Stimulated activated CD4-positive, alpha-beta T cell treated with anti-CD3 and anti-CD28 coated beads, Interleukin-15, amount 100 ng/mL, for 1 hour (primary cell): ENCODE measurements at places on chromosomes 5 and 9.

DNA sequence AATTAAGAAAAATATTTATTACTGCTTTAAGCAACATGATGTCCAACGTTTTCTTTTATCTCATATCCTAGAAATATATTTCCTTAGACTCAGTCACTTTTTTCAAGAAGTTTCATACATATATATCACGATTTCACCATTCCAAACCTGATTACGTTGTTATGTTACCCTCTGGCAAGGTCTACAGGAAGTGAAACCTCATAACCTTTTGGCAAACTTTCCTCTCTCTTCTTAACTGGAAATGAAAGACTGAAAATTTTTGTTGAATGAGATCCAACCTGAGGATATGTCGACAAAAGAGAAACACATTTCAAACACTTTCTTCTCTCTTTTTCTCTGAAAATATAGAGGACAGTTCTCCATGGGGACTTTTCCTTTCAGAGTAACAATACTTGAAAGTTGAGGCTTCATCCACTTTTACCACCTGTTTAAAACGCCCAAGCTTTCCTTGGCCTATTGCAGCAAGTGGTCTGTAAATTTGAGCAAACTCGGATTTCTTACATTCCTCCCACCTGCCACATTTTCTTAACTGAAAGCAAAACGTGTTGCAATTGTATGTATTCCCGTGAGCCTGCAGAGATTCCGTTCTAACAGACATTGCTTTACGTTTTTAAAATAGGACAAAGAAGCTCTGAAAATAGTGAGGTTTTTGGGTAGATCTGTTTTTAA, 298.1 kb downstream of the CETN3 start:
- no peak for DNase-seq

- no peak for DNase-seq
Measured at GRCh38 chr5:115179030-115179393, 9.3 kb upstream of the TRIM36 start.

DNA sequence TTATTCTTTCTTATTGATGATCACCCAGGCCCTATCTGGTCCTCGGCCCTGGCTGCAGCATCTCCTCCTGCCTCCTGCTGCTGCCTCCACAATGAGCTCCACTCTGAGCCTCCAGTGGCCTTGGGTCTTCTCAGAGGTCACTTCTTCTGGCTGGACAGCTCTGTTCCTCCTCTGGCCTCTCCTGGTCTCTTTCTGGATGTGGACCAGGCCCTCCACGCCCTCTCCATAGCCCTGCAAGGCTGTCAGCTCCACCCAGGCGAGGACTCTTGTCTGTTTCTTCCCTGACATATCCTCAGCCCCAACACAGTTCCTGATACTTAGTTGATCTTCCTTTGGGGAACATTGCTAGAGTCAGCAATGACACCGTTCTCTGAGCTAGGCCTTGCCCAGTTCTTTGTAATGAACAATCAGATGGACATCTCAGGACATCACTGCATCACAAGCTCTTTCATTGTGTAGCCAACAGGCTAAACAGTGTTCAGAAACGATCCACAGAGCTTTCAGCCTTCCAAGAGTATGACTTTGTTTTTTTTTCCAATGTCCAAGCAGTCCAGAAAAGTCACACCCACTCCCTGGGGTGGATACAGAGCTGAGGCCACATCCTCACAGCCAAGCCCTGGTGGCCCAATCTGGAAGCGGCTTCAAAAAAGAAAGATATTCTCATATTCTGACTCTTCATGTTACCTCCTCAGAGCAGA, 62.5 kb upstream of the DNAH5 start:
- no peak for DNase-seq

DNA sequence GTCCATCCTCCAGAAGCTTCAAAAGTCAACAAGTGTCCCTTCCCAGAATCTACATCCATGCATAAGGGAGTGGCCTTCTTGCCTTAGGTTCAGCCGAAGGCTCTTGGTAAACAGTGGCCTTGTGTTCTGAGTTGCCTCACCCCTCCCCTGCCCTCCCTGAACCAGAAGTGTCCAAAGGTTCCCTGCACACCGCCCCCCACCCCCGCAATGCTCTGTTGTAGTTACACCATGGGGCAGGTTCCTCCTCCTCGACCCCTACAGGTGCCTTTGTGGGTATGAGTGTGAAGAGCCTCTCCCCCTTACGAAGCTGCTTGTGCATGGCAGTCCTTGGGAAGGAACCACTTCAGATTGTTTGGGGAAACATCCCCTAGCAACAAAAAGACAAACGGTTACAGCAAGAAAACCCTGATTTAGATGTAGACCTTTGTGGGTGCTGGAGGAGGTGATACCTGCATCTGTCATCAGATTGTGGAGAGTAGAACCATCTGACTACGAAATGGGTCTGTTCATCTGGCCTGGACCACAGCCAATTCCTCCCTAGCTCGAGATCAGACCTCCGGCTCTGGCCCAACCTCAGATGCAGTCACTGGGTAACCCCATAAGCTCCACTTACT, 7.1 kb downstream of the SPACA9 start:
- DNase-seq = no peak

DNA sequence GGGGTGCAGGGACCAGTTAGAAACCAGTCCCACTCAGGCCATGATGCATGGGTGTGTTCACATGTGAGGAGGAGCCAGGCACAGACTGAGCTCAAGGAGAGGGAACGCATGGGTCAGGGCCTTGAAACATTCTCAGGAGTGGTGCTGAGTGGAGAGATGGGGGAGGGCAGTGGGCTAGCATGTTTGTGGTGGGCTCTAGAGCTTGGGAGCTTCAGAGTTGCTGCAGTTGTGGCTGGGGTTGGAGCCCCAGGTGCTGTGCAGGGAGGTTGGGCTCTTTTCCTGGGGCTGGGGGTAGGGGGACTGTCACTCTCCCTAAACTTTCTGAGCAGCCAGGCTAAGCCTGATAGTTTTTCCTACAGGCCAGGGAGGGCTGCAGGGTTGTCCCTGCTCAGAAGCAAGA, 95.4 kb downstream of the DAB2IP start:
- DNase-seq = no peak

- DNase-seq = no peak
Measured at GRCh38 chr5:29697785-29698414, 1495.6 kb upstream of the CDH6 start.

- no peak for DNase-seq
Measured at GRCh38 chr9:91144769-91145168, 216.9 kb downstream of the AUH start.

- no peak for DNase-seq
Measured at GRCh38 chr9:11892401-11892800, 800.8 kb upstream of the TYRP1 start.

GRCh38 chr5:178337334-178337741, 104.7 kb upstream of the PHYKPL start:
- DNase-seq = no peak

GRCh38 chr9:123893115-123893514, 36.8 kb downstream of the DENND1A start:
- no peak for DNase-seq

GRCh38 chr9:110050925-110051355, 157.0 kb downstream of the C9orf152 start:
- no peak for DNase-seq

DNA sequence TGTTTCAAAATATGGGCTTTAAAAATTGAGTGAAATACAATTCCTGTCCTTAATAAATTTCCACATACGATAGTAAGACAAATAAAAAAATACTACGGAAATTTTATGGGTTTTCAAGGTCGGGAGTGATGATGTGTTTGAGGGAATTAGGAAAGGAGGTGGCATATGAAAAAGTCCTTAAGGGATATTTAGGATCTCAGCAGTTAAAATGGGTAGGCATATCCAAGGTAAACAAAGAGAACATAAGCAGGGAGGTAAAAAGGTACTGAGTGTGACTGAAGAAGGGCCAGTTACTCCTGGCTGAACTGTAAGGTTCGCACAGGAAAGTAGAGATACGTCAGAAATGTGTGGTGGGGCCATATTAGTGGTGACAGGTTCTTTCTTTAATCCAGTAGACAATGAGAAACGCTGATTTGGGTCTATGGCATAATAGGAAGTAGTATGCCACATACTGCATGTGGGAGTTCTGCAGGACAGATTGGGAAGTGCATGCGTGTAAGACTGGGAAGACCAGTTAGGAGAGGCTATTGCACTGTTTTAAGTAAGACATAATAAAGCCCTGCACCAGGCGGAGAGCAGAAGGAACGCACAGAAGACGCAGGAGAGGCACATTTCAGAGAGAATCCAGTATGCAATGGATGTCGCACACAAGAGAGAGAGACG, 937 bp upstream of the HMGCR start:
- no peak for DNase-seq

- no peak for DNase-seq
Measured at GRCh38 chr5:123696921-123697341, 185.0 kb downstream of the CSNK1G3 start.

DNA sequence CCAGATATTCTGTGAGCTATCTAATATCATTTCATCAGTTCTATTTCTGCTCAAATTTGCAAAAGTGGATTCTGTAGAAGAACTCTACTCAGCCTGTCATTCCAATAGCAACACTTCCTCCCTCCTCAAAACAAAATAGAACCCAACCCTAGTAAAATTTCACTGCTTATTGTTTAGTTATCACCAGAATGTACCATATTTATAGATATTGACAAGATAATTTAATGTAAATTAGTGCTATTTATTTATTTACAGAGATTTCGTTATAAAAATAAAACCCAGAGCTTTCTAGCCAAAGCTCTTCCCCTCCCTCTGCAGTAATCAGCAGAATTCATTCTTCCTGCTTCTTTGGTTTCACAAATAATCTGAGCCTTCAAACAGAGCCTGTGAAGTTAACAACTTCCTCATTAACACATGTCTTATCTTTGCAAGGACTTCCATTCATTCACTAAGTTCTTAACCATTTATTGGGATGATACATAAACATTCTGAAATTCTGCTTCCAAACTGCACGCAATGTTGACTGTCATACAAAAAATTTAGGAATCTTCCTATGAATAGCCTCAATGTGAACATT, 73.7 kb upstream of the PJA2 start:
- no peak for DNase-seq

GRCh38 chr5:154317916-154318315, 127.4 kb downstream of the GALNT10 start:
- no peak for DNase-seq

GRCh38 chr5:115857057-115857479, 15.3 kb downstream of the AP3S1 start:
- DNase-seq = no peak

- DNase-seq = no peak
Measured at GRCh38 chr9:120893611-120894307, 16.8 kb upstream of the PHF19 start.

GRCh38 chr5:6712142-6712576, 1.1 kb upstream of the TENT4A start:
- no peak for DNase-seq

DNA sequence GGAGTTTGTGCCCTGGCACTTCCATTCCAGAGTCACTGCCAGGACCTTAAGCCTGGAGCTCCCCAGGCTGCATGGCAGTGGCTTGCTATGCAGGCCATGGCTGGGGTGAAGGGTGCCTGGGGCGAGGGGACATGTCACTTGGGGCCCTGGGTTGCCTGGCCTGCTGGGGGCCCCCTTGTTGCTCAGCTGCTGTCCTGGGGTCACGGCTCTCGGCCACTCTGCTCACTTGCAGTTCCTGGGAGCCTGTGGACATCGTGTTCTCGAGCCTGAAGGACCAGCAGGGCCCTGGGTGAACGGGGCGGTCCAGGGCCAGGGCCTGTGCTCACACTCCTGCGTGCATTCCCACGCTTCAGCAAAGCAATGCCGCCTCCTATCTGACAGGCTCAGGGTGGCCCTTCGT, 14.5 kb upstream of the SLC2A6 start:
- no peak for DNase-seq

DNA sequence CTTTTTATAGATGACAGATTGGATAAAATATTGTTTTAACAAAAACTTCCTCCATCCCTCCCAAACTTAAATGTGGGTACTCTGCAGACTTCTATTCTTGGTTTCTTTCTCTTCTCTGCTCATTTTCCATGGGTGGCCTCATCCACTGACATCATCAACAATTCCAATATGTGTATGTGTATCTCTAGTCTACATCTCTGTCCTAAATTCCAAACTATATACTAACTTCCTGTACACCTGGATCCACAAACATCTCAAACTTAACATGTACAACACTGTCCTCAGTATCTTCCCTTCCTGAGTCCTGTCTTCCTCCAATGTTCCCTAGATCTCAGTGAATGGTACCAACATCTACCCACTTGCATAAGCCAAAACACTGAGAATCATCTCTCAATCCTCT, 28.5 kb upstream of the CDK5RAP2 start:
- DNase-seq = no peak

- no peak for DNase-seq
Measured at GRCh38 chr5:132500931-132501628, 10.5 kb upstream of the IRF1 start.

DNA sequence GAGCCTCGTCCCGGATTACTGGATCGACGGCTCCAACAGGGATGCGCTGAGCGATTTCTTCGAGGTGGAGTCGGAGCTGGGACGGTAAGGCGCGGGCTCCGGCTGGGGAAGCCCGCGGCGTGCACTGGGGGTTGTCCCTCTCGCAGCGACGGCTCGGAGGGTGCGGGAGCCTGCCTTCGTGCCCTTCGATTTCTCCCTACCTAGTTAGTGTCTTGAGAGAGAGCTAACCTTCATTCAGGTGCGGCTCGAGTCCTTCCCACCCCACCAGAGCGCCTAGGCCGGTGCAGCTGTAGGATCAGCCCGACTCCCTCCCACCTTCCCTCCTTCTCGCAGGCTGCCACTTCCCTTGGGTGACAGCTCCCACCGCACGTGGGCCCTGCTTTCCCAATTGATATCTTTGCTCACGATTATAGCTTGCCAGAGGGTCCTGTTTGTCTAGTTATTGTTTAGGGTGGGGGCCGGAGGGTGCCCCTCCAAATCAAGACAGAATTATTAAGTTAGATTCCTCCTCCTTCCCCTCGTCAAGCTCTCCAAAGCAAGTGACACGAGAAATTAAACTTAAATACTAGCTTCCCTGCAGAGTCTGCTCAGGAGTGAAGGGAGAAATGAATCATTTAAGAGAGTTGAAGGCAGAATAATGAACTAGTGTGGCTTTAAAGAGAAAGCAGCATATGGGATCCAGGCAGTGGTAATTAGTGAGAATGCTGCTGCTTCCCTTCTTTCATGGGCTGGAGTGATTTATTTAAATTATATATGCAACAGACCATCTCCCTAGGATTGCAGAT, 569 bp downstream of the CAMK4 start:
- DNase-seq = peak; percentile 33

DNA sequence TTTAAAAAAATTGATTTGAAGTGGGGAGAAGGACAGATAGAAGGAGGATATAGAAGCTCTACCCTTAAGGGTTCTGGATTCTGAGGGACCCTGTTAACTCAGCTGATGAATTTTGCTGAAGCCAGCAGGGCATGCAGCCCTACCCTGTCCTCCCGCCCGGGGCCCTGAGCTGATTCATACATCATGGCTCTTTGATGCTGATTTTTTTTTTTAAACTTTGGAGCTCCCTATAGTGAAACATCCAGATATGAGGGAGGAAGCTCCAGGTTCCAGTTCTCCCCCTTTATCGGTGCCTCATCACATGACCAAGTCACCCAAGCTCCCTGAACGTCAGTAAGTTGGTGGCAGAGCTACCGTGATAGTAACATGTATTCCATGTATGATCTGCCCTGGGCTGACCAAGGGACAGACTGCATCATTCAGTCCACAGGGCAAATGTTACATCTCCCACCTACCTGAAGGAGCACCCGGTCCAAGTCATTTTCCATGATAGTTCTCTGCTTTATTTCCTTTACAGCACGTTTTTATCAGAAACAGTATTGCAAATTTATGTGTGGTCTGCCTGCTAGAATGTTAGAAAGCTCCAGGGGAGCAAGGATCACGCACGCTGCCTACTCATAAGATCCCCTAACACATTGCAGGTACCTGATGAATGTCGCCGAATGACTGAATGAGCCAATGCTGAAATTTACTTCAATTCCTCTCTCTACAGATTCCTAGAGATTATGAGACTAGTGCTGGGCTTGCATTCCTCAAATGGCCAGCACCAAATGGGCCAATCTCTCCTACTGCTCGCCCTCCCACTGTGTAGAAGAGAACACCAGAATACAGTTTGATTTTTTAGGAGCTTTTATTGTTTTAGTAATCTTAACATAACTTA, 25.9 kb downstream of the SPARC start:
- no peak for DNase-seq
